Upper lobe of left lung (tissue), 6 donors: ENCODE measurements at places on chromosomes 7 and 10. TPM values are rescaled to one million over a fixed set of nuclear protein-coding genes. Genes with fewer than 3 reads are reported as not detected.
A peak's percentile ranks its signal among the peaks of the same experiment; 100 is the strongest.

CDC14C gene
- total RNA-seq = not detected

GPRIN2 gene
- 39.8 TPM for total RNA-seq

PAPSS2 gene
- total RNA-seq = 127 TPM

GRCh38 chr7:91383905-91384274, 119.7 kb downstream of the FZD1 start:
- H3K27ac ChIP-seq = no peak overlapping the region
- H3K4me3 ChIP-seq = no peak overlapping the region

TACR2 gene
- total RNA-seq = 1.4 TPM

UCMA gene
- total RNA-seq = not detected

DNA sequence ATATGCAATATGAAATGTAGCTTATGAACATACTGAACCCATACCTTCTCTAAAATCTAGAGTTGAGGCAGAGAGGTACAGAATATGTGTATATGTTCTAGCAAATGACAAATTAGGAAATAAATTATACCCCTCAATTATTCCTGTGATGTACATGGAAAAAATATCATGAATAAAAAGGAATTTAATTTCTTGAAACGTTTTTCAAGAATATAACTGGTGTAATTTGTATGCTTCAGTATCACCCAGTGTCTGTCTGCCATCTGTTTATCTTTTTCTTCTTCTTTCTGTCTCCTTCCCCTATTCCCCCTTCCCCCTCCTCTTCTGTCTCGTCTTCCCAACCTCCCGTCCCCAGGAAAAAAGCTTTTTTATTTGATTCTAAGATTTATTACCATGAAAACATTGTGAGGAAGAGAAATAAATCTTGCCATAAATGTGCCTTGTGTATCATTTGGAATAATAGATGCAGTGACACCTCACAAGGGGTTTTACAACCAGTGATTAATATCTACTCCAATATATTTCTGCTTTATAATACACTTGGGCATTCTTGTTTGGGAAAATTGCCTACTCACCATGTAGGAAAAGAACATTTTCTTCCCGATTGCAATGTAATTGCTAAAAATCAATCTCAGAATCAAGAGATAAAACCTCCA, 12.2 kb downstream of the LANCL2 start:
- no peaks in the 10 kb centered on the region for H3K27me3 ChIP-seq
- no peak overlapping the region for H3K4me3 ChIP-seq
- H3K4me1 ChIP-seq = no peaks in the 10 kb centered on the region
- no peak overlapping the region for H3K27ac ChIP-seq

RGS10 gene
- 11.7 TPM for total RNA-seq

SCART1 gene
- 13.9 TPM for total RNA-seq

CCDC6 gene
- 50.3 TPM for total RNA-seq

OPN4 gene
- not detected for total RNA-seq

GRCh38 chr10:3811291-3811870, 26.4 kb upstream of the KLF6 start:
- peaks cover 53% of the 10 kb centered on the region for H3K4me1 ChIP-seq
- peak overlapping the region; percentile 12 for H3K4me3 ChIP-seq
- H3K27ac ChIP-seq = peak overlapping the region; percentile 90
- no peaks in the 10 kb centered on the region for H3K36me3 ChIP-seq

DNA sequence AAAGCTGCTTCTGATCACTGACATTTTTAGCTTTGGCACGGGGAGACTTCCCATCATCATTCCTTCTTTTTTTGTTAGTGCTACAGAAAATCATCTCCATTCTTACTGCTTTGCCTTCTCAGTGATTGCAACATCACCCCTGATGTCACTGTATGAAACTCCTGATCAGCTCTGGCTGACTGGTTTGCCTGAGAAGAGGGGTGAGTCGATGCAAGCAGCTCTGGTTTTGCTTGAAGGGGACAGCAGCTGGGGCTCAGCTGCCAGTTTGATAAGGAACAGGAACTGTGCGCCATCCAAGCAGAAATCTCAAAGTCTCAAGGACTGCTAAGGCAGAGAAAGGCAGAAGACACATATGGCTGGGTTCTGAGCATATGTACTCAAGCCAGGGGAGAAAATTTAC, 808.5 kb upstream of the CELF2 start:
- no peaks in the 10 kb centered on the region for H3K4me1 ChIP-seq
- DNase-seq = no peak
- no peak overlapping the region for H3K27ac ChIP-seq
- H3K36me3 ChIP-seq = no peaks in the 10 kb centered on the region
- H3K27me3 ChIP-seq = no peaks in the 10 kb centered on the region
